ENCODE measurements at places on chromosomes 1 and 21.

- DNase-seq = no peak
These were observed 122.7 kb downstream of the CLEC20A start for GRCh38 chr1:178374016-178374415.

DNA sequence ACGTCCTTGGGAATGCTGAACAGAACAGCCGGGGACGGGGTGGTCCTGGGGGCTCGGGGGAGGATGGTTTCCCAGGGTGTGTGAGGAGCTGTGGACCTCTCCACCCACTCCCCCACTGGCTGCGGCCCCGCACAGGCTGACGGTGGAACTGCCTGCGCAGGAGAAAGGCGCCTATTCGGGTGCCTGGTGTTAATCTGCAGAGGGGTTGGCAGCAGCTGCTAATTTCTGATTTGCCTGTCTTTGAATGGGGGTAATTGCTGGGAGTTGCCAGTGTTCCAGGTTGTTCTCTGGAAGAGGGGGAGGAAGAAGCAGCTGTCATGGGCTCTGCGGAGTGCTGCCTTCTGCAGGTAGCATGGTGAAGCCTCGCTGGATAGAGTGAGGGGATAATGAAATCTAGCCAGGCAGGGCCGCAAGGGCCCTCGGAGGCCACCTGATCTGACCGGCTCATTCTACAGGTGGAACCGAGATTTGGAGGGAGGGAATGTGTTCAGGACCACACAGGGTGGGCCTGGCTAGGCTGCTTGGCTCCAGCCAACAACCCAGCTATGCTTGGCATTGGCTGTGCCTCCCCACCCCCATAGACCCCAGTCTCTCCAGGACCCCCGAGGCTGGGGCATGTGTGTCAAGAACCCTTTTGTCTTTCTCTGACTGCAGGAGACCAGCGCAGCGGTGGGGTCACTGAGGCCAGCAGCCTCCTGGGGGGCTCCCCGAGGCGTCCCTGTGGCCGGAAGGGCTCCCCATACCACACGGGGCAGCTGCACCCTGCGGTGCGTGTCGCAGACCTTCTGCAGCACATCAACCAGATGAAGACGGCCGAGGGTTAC lies 67.1 kb downstream of the PTPRU start:
- DNase-seq = no peak

DNA sequence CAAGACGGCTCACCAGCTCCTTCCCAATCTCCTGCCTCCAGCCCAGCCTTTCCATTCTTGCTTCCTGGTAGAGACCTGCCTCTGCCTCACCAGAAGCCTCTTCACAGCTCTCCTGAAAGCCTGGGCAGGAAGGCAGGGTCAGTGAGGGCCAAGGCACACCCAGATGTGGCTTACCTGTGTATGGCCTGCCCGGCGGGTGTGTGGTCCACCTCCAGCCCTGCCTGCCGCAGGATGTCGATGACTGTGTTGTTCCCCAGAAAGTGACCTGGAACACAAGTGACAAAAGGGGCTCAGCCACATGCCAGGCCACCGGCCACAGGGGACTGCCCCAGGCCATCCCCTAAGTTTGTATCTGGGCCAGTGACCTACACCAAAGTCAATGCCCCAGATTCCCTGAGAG lies 218.9 kb downstream of the TRABD2B start:
- no peak for DNase-seq

DNA sequence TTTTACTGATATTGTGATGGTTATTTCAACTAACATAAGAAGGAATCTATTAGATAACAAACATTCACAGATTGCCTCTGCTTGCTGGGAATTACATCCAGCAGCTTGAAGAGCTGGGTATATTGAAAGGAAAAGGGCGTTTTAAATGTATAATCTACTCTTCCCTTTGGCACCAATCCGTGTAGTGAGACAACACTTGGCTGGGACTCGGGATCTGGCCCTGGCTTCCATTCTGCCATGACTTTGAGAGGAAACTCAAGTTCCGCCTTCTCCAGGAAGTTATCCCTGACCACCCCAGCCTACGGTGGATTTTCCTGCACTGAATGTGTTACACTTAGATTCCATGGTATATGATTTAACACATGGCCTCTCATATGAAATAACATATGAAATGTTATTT lies 86.9 kb upstream of the UBE2U start:
- DNase-seq = no peak

GRCh38 chr1:183912265-183912886 lies 107.5 kb downstream of the RGL1 start:
- no peak for DNase-seq
